Endothelial cell (in vitro differentiated cells): ENCODE measurements at places on chromosomes 7 and 10. TPM values are rescaled to one million over a fixed set of nuclear protein-coding genes. Genes with fewer than 3 reads are reported as not detected.
A peak's percentile ranks its signal among the peaks of the same experiment; 100 is the strongest.

DNA sequence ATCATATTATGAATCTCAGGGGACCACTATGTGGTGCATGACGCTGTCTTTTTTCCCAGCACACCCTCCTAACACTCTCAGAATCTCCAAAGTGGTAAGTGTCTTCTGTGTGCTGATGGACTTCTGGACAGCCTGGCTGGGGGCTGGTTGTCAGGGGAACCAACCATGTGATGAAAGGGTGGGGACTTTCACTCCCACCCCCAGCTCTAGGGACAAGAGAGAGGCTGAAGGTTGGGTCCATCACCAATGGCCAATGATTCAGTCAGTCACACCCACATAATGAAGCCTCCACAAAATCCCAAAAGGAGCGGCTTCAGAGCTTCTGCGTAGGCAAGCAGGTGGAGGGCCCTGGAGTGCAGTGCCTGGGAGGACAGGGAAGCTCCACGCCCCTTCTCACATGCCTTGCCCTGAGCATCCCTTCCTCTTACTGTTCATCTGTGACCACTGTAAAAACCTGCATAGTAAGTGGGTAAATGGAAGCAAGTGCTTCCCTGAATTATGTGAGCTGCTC lies 44.6 kb downstream of the RASGEF1A start:
- no peak for DNase-seq
- no peak overlapping the region for H3K27ac ChIP-seq
- H3K36me3 ChIP-seq, result no peaks in the 10 kb centered on the region

DNA sequence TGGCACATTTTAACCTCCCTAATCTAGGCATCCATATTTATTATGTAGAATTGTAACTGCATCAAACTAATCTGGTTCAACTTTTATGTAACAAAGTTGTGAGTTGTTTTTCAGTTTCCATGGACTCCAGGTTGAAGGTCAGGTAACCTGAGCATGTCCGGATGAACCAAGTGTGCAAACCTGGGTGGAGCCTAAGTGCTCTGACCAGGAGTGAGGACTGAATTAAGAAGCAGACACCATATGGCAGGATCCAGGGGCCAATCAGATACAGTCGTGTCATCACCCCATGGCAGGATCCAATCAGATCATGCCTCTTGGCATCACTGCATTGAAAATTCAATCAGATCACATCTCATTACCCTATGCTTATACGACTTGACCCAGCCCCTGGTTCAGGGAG lies 41.2 kb upstream of the PHYHIPL start:
- peaks cover 3% of the 10 kb centered on the region for H3K4me1 ChIP-seq
- DNase-seq, result no peak
- no peaks in the 10 kb centered on the region for H3K36me3 ChIP-seq
- H3K27me3 ChIP-seq, result no peaks in the 10 kb centered on the region
- H3K27ac ChIP-seq, result no peak overlapping the region
- H3K4me3 ChIP-seq, result no peak overlapping the region

DNA sequence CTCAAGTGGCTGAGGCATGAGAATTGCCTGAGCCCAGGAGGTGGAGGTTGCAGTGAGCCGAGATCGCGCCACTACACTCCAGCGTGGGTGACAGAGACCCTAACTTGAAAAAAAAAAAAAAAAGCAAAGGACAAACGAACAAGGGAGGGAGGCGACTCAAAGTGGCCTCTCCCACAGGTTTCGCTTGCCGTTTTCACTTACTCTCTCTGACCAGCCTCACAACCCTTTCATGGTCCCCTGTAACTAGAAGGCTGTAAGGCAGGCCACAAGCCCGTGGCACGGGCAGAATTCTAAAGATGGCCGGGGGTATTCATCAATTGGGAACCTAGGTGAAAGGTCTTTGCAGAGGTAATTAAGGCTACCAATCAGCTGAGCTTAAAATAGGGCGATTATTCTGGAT lies 25.5 kb downstream of the GNA12 start:
- H3K4me1 ChIP-seq, result peaks cover 63% of the 10 kb centered on the region
- no peak overlapping the region for H3K4me3 ChIP-seq
- H3K27ac ChIP-seq, result no peak overlapping the region
- peaks cover 15% of the 10 kb centered on the region for H3K27me3 ChIP-seq
- peaks cover 26% of the 10 kb centered on the region for H3K36me3 ChIP-seq

GRCh38 chr7:153193144-153193595 lies 433.6 kb downstream of the ACTR3B start:
- H3K27me3 ChIP-seq, result peaks cover 5% of the 10 kb centered on the region
- no peak overlapping the region for H3K4me3 ChIP-seq
- no peak overlapping the region for H3K27ac ChIP-seq
- no peaks in the 10 kb centered on the region for H3K4me1 ChIP-seq

GRCh38 chr10:100019787-100020141 lies 10.0 kb upstream of the DNMBP start:
- H3K36me3 ChIP-seq, result no peaks in the 10 kb centered on the region
- no peak for DNase-seq
- H3K4me3 ChIP-seq, result no peak overlapping the region
- H3K4me1 ChIP-seq, result no peaks in the 10 kb centered on the region
- H3K27ac ChIP-seq, result no peak overlapping the region

DNA sequence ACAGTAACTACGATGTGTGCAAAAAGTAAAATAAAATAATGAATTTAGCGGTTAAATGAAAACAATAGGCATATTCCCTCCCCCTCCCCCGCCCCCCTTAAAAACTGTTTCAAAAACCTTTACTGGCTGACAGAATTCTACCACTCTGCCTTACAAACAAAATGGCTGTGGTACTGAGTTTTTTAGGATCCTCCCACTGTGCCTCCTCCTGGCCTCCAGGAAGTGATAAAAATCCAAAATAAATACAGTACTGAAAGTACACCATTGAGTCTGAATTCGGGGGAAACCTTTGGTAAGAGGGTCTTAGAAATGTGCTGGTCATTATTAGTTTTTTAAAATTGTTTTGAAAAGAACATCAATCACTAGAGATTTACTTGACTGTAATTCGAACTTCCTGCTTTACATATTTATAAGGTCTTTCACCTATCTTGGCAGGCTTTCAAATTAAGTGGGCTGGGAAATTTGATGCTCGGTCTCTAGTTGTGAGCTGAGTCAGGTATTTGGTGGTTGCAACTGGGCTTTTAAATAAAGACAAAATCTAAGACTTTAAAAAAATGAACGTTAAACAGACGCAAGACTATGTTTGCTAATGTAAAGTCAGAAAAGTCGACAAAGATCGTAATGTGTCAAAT lies 32.5 kb upstream of the EPC1 start:
- DNase-seq, result peak; percentile 18
- no peak overlapping the region for H3K27ac ChIP-seq
- H3K4me3 ChIP-seq, result no peak overlapping the region
- peaks cover 2% of the 10 kb centered on the region for H3K4me1 ChIP-seq

GRCh38 chr7:100483722-100484672 lies at the start of gene NYAP1:
TSS of gene NYAP1 (plus strand) at chr7:100483927. CDS start at chr7:100485312, 1,385 bp downstream.
- peak within 1 kb of the TSS; percentile 90 for H3K4me3 ChIP-seq
- peak within 1 kb of the TSS; percentile 14 for H3K27ac ChIP-seq
- peaks cover 3% of the 10 kb centered on the region for H3K36me3 ChIP-seq
- peaks cover 16% of the 10 kb centered on the region for H3K27me3 ChIP-seq
- no peak for DNase-seq

FZD1 gene
- 38.7 TPM for total RNA-seq

TRIL gene
- 0.23 TPM for total RNA-seq
